IMR-90 (cell line): ENCODE measurements at places on chromosomes 16 and 17. TPM values are rescaled to one million over a fixed set of nuclear protein-coding genes. Genes with fewer than 3 reads are reported as not detected.

- no peak for DNase-seq
- no peaks in the 10 kb centered on the region for H3K36me3 ChIP-seq
- no peak overlapping the region for H3K27ac ChIP-seq
- no peak overlapping the region for H3K4me3 ChIP-seq
Measured at GRCh38 chr17:54172096-54172984, 349.6 kb downstream of the KIF2B start.

- no peak overlapping the region for H3K27ac ChIP-seq
- no peaks in the 10 kb centered on the region for H3K4me1 ChIP-seq
- no peaks in the 10 kb centered on the region for H3K27me3 ChIP-seq
- H3K4me3 ChIP-seq, result no peak overlapping the region
Measured at GRCh38 chr16:52680993-52681392, 134.1 kb upstream of the TOX3 start.

- no peaks in the 10 kb centered on the region for H3K27me3 ChIP-seq
- peaks cover 6% of the 10 kb centered on the region; the same call in 1 of the 2 replicates for H3K36me3 ChIP-seq
- no peak for DNase-seq
- H3K4me3 ChIP-seq, result no peak overlapping the region
Measured at GRCh38 chr17:83004791-83005380, 74.5 kb upstream of the METRNL start.

GRCh38 chr17:59223813-59224212, 3.5 kb downstream of the GDPD1 start:
- no peaks in the 10 kb centered on the region for H3K4me1 ChIP-seq
- H3K27ac ChIP-seq, result no peak overlapping the region
- no peak for DNase-seq
- no peaks in the 10 kb centered on the region for H3K36me3 ChIP-seq

DNA sequence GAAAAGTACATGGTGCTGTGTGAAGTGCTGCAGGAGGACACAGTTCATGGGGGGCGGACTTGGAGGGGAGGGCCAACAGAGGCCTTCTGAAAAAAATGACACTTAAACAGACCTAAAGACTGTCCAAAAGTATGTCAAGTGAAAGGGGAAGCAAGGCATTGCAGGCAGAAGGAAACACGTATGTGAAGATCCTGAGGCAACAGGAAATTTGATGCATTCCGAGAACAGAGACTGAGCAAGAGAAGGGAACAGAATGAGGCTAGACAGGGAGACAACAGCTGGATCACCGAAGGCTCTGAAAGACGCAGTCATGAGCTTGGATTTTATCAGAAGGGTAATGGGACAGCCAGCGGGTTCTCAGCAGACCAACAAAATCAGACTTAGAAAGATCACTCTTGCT, 1.1 kb downstream of the IFT20 start:
- DNase-seq, result peak; percentile 19
- H3K36me3 ChIP-seq, result peaks cover 21% of the 10 kb centered on the region
- H3K4me3 ChIP-seq, result peak overlapping the region; percentile 59
- no peaks in the 10 kb centered on the region for H3K27me3 ChIP-seq

Gene CTRB1
- not detected in 2 replicates for total RNA-seq

Gene TERB1
- total RNA-seq, result under 0.01 TPM in 1 of 2 replicates, not detected in the other
